KG1 (cell line): ENCODE measurements at places on chromosomes 3 and 15.

- DNase-seq, result no peak
Observed at GRCh38 chr3:52896613-52897012, 735 bp downstream of the STIMATE start.

GRCh38 chr3:65939801-65940246, 98.9 kb downstream of the MAGI1 start:
- DNase-seq, result no peak

DNA sequence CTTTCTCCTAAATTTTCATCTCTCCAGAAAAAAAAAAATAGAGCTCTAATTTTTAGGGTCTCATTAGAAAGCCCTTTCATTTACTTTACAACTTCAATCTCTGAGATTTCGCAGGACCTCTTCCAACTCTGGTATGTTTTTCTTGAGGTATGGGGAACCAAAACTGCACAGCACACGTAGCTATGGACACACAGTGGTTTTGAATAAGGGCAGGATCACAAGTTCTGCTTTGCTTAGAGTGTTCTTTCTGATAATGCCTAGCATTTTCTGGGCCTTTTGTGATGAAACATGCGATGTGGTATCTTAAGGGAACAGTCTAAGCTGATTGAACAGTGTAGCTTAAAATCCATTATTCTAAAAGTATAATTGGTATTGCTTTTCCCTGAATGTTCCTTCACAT, 25.3 kb downstream of the ZNF592 start:
- DNase-seq, result no peak

GRCh38 chr3:98536456-98537017, 4.8 kb downstream of the GPR15 start:
- DNase-seq, result no peak

DNA sequence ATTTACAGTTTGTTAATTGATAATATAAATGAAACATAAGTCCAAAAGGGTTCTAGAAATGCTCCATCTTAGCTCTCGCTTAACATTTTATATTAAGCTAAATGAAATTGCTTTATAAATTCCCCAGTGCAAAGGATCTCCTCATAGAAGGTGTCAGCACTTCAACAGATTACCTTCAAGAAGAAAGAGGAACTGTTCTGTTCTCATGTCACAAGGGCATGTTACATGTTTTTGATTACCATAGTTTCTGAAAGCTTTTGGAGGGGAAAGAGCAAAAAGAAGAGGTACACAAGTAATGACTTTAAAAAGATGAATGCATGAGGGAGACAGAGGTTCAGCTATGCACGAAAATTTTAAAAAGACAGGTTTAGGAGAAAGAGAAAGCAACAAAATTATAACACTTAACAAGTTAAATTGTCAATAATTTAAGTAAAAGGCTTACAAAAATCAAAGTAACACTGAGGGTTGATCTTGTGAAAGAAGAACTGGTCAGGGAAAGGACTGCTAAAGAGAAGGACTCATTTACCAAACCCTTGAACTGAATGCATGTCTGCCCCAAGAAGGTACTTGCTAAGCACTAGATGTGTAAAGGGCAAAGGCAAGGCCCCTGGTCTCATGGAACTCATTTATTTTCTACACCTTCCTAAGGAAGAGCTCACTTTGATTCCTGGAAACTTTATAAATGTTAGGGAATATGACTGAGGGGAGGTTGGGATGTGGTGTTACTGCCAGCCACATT, 45.1 kb downstream of the CCDC191 start:
- no peak for DNase-seq

DNA sequence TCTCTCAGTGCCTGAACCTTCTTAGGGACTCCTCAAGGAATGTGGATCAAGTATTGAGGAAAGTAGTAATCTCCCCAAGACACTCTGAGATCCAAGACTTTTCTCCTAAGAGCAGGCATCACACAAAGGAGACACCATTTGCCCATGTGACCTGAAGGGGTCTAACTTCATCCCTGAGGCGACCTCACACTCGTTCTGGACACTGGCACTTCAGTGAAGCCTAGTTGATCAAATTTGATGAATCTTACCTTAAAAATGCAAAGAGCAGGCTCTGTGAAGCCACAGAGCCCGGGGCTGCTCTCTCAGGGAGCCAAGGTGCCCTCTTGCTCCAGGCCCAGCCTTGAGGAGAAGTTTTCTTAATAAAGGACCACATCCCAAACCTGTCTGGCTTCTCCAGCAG, 64.3 kb downstream of the SCN11A start:
- DNase-seq, result no peak

DNA sequence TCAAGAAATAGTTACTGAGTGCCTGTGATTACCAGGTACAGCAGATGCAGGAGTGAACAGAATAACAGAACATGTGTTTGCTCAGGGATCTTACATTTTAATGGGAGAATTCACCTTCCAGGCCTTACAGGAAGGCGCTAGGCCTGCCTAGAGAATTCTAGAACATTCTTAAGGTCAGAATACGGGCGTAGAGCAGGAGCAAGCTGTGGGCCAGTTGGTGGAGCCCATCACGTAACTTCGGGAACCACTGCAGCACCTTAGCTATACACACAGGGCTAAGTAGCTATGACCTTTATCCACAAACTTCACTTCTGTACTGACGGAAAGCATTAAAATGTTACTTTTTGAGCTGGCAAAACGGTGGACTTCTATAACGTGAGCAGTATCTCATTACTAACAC, 743 bp upstream of the DAZL start:
- no peak for DNase-seq

DNA sequence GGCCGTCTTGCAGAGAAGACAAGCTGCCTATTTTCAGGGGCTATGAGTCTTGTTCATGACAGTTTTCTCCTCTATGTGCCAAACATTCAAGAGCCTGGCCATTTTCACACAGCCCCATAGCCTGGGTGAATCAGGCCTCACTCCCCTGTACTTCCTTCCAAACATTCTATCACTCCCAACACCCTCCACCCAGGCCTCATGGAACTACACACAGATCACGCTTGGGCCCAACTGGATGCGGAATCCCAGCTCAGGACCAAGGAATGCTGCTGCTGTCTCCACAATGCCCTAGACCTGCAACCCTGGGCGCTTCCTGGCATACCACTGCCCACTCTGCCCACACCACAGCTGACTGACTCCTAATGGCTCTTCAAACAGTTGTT, 39.4 kb upstream of the PCSK6 start:
- DNase-seq, result no peak

GRCh38 chr15:62752657-62753517, 289.7 kb upstream of the TPM1 start:
- DNase-seq, result no peak

- DNase-seq, result no peak
Observed at GRCh38 chr3:38998086-38998485, 53.7 kb downstream of the SCN11A start.

GRCh38 chr3:66261355-66261754, 40.6 kb downstream of the SLC25A26 start:
- DNase-seq, result no peak

DNA sequence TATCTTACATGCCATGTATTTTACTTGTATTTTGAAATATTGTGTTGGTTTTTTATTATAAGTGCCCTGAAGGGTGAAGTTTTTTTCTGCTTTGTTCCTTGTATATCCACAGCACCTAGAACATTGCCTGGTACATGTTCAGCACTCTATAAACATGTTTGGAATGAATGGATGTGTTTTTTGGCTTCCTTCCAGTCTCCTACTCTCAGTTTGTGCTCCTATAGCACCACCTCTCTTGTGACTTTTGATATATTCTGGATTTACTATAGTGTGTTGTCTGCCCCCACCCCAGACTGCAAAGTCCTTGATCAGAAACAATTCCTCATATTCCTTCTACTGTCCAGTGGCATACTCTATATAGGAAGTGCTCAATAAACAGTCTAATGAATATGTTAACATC, 60.6 kb downstream of the PLCL2 start:
- no peak for DNase-seq

DNA sequence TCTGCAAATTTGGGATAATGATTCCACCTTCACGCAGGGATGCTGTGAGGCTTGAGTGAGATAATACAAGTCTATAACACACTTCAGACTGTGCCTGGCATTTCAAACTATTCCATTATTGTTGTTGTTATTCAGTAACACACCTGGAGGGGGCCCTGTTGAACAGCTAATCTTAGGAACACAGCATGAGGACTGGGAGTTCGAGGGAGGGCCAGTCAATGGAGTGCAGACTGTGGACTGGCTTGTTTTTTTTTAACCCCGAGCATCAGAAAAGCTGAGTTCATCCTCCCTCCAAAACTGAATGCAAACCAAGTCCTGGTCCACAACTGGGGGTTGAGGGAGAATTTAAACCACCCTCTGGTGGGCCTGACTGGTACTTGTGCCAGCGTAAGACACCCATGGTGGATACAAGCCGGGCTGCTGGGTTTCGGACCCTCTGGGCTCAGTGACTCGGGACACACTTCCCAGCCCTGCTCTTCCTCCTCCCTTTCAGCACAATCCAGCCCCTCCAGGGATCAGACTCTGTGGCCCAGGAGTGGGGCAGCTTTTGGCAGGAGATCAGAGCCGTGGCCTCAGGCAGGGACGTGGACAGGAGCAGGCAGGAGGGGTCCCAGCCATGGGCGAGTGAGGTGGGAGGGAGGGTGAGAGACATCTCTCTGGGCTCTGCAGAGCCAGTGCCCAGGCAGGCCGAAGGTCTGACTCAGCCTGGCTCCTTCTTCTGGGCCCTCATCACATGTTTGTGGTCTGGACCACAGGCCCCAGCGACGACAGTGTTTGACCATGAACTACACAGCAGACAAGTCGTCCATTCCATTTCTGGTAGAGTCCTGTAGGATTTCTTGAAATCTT, 36.3 kb upstream of the MEX3B start:
- DNase-seq, result no peak

DNA sequence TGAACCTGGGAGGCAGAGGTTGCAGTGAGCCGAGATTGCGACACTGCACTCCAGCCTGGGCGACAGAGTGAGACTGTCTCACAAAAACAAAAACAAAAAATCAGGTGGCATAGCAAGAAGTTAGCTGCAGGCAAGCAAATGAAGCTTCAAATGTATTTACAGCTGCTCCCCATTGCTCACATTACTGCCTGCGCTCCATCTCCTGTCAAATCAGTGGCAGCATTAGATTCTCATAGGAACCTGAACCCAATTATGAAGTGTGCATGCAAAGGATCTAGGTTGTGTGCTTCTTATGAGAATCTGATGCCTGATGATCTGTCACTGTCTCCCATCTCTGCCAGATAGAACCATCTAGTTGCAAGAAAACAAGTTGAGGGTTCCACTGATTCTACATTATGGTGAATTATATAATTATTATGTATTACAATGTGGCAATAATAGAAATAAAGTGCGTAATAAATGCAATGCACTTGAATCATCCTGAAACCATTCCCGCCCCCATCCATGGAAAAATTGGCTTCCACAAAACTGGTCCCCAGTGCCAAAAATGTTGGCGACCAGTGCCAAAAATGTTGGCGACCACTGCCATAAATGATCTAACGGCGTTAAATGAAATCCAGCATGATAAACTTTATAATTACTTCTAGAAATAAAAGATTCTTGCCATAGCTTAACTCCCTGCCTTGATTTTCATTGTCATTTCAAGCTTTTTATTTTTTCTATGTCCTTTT, 616.7 kb upstream of the NAALADL2 start:
- DNase-seq, result no peak

DNA sequence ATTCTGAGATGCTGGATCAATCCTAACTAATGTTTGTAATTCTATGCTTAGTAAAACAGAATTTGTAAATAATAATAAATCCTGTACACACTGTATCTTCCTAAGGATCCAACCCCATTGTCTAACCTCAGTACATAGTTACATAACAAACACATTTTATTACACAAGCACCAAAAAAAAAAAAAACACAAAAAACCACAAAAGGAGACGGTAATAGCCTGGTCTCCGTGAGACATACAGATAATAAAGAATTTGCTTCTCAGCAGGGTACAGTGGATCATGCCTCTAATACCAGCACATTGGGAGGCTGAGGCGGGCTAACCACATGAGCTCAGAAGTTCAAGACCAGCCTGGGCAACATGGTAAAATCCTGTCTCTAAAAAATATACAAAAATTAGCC, 558.7 kb downstream of the MAGI1 start:
- DNase-seq, result no peak

DNA sequence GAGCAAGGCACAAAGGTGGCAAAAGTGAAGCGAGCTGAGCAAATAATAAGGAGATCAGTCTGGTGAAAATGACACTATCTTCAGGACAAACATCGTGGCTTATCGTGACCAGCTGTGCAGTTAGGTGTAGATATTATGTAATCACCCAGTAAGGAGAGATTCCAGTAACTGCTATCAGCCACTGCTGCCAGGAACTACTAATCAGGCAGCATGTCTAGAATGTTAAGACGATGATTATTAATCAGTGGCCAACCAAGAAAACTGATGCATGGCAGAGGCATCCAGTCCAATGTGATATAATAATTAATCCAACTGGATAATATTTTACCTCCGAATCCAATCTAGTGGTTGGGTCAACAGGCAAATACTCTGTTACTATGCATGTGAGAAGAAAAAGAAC, 252.7 kb upstream of the ZPLD1 start:
- DNase-seq, result no peak
